ENCODE measurements at places on chromosomes 2 and 18. TPM values are rescaled to one million over a fixed set of nuclear protein-coding genes. Genes with fewer than 3 reads are reported as not detected.

DNA sequence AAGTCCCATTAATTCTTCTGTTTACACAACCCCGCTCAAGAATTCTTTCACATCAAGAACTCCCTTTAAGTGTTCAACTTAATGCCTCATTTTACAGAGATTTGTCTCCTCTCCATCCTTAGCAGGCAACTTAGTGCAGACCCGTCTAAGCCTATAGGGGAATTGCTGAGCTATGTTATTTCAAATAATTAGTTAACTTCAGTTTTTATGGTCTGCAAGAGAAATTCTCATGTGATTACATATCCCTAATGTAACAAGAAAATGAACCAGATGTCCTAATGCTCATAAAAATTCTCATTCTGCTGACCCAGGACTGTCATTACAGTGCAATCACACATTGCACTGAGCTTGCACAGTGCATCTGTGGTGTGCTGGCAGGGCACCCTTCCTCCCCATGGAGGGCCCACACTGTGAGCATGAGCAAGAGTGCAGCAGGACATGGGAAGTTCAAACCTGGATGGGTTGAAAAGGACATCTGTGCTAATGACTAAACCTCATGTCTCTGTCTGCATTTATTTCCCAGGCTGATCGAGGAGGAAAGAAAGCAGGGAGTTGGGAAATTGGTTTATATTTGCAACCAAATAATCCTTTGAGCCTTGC is 97.1 kb downstream of the COL5A2 start:
- DNase-seq = no peak

- DNase-seq = no peak
Measured at GRCh38 chr18:61414086-61414485, 80.9 kb downstream of the CDH20 start.

DNA sequence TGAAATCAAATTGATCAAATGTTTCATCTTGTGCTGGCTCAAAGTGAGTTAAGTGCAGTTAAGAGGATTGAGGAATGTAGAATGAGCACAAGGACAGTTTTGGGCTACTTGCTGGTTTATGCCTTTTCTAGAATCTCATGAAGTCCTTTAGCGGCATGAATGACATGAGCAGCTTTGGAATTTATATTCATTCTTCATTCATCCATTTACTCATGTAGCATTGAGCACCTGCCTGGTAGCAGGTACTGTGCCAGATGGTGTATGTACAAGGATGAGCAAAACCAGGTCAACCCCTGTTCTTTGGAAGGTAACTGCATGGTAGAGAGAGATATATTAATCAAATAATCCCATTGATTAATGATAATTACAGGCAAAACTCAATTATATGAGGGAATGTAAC is 1.2 kb downstream of the ICOS start:
- no peak for DNase-seq

The GLI2 gene
- total RNA-seq = not detected

The NEU4 gene
- 0.36 TPM for total RNA-seq

The ANKRD62 gene
- not detected for total RNA-seq

All from activated CD4-positive, alpha-beta memory T cell treated with anti-CD3 and anti-CD28 coated beads for 36 hours (primary cell).